ENCODE measurements at places on chromosomes 16 and 17. TPM values are rescaled to one million over a fixed set of nuclear protein-coding genes. Genes with fewer than 3 reads are reported as not detected.

The EME1 gene
- 4.3 TPM for polyA plus RNA-seq

- DNase-seq: no peak
These were observed 120.0 kb downstream of the PHKB start for GRCh38 chr16:47581114-47581513.

The FA2H gene
- not detected for polyA plus RNA-seq

GRCh38 chr17:37888881-37889280, 35.3 kb upstream of the TBC1D3K start:
- DNase-seq: no peak

The EFCAB13 gene
- polyA plus RNA-seq: 1.9 TPM

The CNTD1 gene
- 1.3 TPM for polyA plus RNA-seq

The C16orf96 gene
- 0.66 TPM for polyA plus RNA-seq

- DNase-seq: peak; percentile 31
These were observed 33.6 kb downstream of the TEKT5 start for GRCh38 chr16:10660950-10661635.

- DNase-seq: no peak
These were observed 15.0 kb downstream of the OR1A1 start for GRCh38 chr17:3222505-3222904.

The DNAJA2 gene
- 48.7 TPM for polyA plus RNA-seq

The TMC5 gene
- 0.09 TPM for polyA plus RNA-seq
